Renal cortex interstitium (tissue), 15 donors: ENCODE measurements at places on chromosomes 2 and 18.
A peak's percentile ranks its signal among the peaks of the same experiment; 100 is the strongest.

- DNase-seq = no peak
Measured at GRCh38 chr2:195961873-195962272, 106.8 kb downstream of the DNAH7 start.

- DNase-seq = no peak
Measured at GRCh38 chr18:58101291-58101794, 57.3 kb downstream of the NEDD4L start.

DNA sequence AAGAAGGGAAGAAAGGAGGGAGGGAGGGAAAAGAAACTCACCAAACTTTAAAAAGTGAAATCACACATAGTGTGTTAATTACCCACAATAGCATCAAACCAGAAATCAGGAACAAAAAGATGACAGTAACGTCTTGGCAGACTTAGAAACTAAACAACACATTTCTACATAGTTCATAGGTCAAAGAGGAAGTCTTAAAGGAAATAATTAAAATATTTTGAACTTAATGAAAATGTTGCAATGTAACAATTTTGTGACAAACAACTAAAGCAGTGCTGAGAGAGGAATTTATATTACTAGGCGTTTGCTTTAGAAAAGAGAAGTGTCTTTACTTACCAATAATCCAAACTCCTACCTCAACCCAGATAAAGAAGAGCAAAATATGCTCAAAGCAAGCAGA is 505.0 kb upstream of the ID2 start:
- DNase-seq = no peak

DNA sequence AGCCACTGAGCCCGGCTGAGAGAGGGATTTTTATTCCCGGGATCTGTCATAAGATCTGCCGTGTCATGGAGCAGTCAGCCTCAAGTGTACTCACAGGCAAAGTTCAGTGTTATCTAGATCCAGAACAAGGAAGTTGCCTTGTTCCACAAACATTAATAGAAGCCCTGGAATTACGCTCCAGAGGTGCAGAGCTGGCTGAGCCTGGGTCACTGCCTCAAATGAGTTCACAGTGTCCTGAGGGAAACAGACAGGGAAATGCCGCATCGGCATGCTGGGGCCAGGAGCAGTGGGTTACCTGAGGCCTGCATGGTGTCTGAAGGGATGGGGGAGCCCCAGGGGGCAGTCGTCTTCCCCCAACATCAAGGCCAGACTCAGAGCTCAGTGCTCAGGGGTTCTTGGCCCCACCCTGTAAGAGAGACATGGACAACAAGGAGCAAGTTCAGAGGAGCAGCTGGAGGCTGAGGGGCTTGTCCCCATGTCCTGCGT is 42.7 kb upstream of the ODC1 start:
- no peak for DNase-seq

DNA sequence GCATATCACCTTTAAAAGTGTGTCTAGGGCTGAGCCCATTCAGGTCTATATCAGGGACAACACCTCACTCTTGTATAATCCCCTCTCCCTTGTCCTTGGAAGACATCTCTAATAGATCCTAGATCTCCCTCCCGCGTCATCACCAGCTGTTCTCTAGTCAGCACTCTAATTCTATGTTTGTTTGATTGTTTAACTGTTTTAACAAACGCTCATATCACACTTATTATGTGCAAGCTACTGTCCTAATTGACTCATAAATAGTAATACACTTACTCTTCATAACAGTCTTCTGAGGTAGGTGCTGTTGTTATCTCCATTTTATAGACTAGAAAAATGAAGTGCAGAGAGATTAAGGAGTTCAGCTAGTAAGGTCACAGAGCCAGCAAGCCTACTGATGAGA is 1.6 kb upstream of the ERMN start:
- no peak for DNase-seq

DNA sequence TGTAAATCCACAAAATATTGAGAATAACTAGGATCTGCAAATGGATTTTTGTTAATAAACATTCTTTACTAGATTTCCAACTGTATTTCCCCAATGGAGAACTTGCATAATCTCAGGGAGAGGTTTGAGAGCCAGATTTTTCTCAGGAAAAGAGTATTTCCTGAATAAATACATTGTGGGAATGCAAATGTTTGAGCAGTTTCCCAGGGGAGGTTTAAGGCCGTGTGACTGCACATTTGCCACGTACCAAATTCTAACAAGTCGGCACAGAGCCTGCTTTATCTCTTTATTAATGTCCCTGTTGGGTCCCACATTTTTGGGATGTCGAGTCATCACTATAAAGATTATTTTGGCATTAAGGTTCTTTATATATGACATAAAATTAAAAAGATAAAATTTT is 27.0 kb downstream of the TFPI start:
- no peak for DNase-seq

DNA sequence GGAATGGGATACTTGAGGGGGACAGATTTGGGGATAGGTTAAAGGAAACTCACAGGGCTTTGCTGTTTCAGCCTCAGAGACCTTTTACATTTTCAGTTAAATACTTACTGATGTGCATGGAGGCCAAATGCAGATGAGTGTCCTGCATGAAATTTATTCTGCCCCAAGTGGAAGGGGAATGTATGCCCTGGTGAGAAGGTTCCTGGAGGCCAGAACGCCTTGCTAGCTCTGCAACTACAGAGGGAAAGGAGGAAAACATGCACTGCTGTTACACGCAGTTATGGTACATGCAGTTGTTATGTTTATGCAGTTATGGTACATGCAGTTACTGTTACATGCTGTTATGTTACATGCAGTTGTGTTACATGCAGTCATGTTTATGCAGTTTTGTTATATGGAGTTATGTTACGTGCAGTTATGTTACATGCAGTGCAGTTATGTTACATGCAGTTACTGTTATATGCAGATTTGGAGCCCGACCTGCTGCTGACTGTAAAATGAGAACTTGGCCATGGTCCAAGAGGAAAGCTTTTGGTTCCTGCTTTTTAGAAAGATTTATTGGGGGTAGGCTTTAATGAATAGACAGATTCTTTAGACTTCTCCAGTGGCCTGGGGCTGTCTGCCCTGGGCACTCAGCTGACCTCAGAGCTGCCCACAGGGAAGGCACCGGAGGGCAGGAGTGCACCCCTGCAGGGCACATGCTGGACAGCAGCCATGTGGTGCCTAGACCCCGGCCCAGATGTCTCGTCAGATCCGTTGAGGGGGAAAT is 84.1 kb downstream of the LDLRAD4 start:
- peak; percentile 74 for DNase-seq

- DNase-seq = no peak
Measured at GRCh38 chr18:32440518-32440917, 30.2 kb downstream of the GAREM1 start.
